NCI-H510A (cell line): ENCODE measurements at places on chromosomes 6 and 20.
A peak's percentile ranks its signal among the peaks of the same experiment; 100 is the strongest.

- no peak for DNase-seq
These were observed 18.1 kb upstream of the SAMHD1 start for GRCh38 chr20:36969478-36970186.

DNA sequence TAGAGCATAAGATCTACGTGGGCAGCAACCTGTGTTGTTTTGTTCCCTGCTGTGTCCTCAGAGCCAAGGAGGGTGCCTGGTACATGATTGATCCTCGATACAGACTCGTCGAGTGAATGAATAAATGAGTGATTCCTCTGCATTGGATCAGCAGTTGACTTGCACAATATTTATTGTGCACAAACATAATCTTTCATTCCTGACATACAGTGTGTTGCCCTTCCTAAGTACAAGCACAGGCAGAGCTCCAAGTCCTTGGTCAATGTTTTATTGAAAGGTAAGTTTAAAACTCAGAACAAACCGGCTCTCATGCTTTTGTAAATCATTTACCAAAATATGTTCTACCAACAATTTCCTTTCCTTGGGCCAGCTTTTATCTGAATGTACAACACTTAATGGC, 57.4 kb downstream of the STMND1 start:
- no peak for DNase-seq

DNA sequence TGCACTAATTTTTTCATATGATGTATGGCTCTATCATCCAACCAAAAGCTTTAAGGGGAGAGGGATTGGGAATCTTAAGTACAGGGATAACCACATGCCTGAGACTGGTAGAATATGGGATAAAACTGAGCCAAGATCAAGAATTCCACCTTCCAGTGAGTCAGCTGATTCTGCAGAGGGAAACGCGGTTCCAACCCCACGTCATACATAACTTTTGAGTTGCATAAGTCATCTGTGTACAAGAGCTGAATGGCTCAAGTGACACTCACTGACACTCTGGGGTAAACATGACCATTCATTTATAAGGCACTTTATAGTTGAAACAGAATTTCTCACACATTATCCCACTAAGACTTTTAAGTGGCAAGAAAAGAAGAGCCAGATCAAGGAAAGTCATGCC, 16.4 kb downstream of the TRIM27 start:
- no peak for DNase-seq

GRCh38 chr20:19022791-19023448, 189.5 kb upstream of the SLC24A3 start:
- no peak for DNase-seq

DNA sequence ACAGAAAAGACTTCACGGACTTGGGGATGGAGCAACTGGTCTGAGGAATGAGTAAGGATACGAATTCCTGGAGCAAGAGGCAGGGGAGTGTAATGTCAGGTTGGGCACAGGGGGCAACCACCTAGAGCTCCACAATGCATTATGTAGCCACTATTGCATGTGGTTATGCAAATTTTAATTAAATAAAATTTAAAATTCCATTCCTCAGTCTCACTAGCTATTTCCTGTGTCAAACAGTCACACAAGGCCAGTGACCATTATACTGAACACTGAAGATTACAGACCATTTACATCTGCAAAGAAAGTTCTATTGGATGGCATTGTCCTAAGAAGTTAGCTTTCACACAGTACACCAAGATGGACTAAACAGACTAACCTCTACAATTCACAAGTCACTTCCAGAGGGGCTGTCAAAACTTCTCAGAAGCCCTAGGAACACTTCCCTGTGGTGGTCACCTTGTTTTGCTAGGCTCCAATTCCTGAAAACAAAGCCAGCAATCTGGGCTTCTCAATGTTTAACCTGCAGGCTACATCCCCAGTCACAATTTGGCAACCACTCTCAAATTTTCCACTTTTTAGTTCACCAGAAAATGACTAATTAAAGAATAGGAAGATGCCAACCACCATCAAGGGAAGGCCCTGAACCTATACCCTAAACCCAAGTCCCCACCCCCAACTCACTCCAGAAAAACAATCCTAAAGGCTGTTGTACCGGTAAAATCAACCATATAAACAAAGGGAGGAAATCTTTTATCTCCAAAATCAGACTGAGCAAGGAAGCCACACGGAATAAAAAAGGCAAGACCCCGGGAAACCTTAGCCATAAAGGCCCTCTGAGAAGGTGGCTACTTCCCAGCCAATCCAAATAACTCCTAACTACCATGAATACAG, 34.2 kb upstream of the C20orf203 start:
- no peak for DNase-seq

GRCh38 chr6:71287926-71288227, 734 bp upstream of the OGFRL1 start:
- no peak for DNase-seq

GRCh38 chr6:105619971-105620741, 217.3 kb upstream of the PREP start:
- no peak for DNase-seq

DNA sequence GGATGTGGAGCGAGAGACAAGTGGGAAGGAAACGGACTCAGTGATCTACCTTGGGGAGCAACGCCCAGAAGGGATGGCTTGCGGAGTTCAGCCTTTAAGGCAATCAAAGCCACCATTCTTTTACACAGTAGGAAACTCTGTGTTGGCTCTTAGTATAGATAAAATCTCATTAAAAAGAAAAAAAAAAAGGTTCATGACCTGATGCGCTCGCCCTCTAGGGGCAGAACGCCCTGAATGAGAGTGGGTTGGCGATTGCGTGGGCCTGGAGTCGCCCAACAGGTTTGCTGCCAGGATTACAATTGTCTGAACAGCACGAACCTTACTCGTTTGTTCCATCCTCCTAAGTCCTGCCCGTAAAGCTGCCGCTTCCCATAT, 1.2 kb downstream of the TPD52L1 start:
- DNase-seq, result peak; percentile 12
